Thoracic aorta (tissue), 2 donors: ENCODE measurements at places on chromosomes 1 and 21.

DNA sequence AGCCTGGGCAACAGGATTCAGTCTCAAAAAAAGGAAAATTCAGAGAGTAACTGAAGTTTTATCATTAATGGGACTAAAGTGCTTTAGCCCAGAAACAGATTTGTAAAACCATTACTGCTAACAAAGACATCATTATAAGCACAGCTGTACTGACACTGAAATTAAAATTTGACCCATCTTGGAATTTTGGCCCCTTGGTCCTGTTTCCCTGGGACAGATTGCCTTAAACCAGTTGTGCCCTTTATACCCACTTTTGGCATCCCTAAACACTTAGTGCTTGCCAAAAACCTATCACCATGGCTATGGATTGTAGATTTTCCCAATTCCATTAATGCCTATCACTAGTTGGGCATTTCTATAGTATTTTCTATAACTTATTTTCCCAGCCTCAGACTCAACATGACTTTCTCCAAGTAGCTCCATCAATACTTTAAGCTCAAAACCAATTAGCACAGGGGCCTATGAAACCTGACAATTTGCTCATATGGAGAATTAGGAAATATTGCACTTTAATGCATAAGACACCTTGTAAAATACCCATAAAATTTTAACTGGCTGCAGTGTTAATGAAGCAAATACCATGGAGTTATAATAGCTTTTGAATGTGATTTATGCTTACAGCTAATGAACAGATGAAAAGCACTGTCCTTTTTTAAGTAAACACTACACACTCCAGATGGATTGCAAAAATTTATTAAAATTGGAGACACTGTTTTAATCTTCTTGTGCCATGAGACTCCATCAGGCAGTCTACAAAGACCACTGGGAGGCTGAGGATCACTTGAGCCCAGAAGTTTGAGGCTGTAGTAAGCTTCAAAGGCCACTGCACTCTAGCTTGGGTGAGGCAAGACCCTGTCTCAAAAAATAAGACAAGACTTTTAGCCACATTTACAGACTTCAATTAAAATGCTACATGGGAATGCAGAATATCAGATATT is 4.3 kb downstream of the GAS5 start:
- no peaks in the 10 kb centered on the region for H3K27me3 ChIP-seq
- no peak overlapping the region for H3K27ac ChIP-seq
- peaks cover 27% of the 10 kb centered on the region for H3K36me3 ChIP-seq
- no peak overlapping the region for H3K4me3 ChIP-seq

DNA sequence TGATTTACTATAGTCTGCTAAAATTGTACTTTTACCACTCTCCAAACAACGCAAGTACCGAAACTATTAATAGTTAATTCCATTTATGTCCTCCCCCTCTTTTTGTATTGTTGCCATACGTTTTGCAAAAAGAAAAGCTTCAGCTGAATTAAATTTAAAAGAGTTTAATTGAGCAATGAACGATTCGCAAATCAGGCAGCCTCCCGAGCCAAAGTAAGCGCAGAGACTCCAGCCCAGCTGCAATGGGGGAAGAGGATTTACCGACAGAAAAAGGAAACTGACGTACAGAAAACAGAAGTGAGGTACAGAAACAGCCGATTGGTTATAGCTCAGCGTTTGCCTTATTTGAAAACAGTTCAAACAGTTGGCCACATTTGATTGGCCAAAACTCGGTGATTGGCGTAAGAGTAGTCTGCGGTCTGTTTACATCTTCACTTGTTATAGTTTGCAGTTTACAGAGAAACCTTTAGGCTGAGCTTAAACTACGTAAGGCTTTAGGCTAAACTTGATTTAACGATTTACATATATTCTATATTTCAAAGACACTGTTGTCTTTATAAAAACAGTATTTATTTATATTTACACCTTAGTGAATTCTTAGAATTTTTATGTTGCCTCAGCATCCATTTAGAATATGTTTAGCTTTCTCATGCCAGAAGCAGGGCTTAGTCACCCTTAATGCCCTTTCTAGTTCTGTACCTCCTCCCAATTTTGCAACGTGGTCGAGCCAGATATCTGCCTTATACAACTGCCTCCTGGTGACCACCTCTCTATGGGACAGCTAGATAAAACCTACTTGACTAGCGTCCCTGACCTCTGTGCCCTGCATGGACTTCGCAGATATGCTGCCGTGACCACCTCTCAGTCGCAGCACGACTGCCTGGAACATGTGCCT is 23.8 kb downstream of the CR1 start:
- DNase-seq, result no peak
- H3K27me3 ChIP-seq, result no peaks in the 10 kb centered on the region
- H3K27ac ChIP-seq, result no peak overlapping the region
- no peak overlapping the region for H3K4me3 ChIP-seq
- H3K4me1 ChIP-seq, result no peaks in the 10 kb centered on the region
- no peaks in the 10 kb centered on the region for H3K36me3 ChIP-seq

GRCh38 chr1:160328184-160328583 is 14.9 kb downstream of the COPA start:
- no peaks in the 10 kb centered on the region for H3K27me3 ChIP-seq
- no peak for DNase-seq
- peaks cover 77% of the 10 kb centered on the region for H3K36me3 ChIP-seq
- no peak overlapping the region for H3K27ac ChIP-seq
- no peak overlapping the region for H3K4me3 ChIP-seq
- H3K4me1 ChIP-seq, result no peaks in the 10 kb centered on the region

DNA sequence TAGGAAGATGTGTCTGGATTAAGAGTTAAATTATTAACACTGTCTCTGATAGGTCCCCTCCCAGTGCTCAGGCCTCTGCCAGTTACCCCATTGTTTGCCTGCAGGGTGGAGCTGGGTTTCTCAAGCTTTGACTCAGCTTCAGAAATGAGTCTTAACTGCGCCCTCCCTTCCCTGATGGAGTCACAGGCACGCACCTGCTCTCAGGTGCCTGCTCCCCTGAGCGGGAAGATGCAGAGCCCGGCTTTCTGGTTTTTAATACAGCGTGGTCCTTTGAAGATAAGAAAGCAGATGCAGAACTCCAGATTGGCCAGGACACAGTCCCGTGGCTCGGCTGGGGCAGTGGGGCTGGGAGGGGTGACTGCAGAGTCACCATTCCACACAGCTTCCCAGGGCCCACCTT is 3.2 kb upstream of the SPRR4 start:
- no peaks in the 10 kb centered on the region for H3K36me3 ChIP-seq
- H3K4me3 ChIP-seq, result no peak overlapping the region
- H3K4me1 ChIP-seq, result no peaks in the 10 kb centered on the region
- DNase-seq, result no peak

DNA sequence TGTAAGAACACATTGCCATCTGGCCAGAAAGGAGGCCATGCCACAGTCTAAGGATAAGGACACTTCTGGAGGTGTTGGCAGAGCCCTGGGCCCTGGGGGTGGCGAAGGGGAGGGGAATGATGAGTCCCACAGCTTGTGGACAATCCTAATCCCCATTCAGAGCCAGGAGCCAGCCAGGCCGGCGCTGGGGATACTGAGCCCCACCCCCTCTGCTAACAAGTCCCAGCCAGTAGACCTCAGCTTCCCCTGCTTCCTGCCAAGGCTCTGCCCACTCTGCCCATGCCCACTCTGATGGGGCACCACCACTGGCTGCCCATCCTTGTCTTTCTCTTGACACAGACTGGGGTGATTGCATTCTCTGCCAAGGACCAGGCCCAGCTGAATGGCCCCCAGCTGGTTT is 71.9 kb downstream of the NAV1 start:
- peaks cover 11% of the 10 kb centered on the region for H3K4me1 ChIP-seq
- no peaks in the 10 kb centered on the region for H3K27me3 ChIP-seq
- H3K4me3 ChIP-seq, result no peak overlapping the region
- H3K27ac ChIP-seq, result no peak overlapping the region

GRCh38 chr1:225479341-225479740 is 51.5 kb upstream of the LBR start:
- H3K36me3 ChIP-seq, result no peaks in the 10 kb centered on the region
- DNase-seq, result no peak
- no peak overlapping the region for H3K4me3 ChIP-seq
- peak overlapping the region; percentile 12 for H3K27ac ChIP-seq
- peaks cover 11% of the 10 kb centered on the region for H3K4me1 ChIP-seq

DNA sequence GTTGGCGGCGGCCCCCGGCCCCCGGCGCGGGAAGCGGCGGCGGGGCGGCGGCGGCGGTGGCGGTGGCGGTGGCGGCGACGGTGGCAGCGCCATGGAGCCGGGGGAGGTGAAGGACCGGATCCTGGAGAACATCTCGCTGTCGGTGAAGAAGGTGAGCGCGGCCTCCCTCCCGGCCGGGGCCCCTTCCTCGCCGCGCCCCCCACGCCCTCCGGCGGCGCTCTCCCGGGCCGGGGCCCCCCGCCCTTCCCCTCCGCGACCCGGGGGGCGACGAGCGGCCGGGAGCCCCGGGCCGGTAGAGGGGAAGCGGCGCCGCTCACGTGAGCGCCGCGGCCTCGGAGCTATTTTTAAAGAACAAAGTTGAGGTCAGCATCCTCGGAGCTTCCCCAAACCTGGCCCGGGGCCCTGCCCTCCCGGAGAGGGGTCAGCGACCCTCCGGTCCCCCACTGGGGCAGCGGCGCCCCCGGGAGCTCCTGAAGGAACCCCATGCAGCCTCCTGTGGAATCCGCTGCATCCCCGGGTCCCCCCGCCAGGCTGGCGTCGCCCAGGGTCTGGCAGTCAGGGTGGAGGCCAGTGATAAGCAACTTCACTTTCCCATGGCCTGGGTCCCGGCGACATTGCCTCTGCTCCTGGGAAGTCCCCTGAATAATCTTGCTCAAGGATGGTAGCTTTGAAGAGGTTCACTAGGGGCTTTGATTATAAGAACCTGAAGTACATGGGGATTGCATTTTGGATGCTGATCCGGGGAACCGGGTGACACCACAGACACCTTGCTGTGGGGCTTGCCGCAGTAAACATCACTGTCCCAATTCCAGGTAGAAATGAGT is 560 bp downstream of the PLEKHM2 start:
- no peaks in the 10 kb centered on the region for H3K27me3 ChIP-seq
- DNase-seq, result no peak
- peaks cover 36% of the 10 kb centered on the region for H3K4me1 ChIP-seq
- no peaks in the 10 kb centered on the region for H3K36me3 ChIP-seq

DNA sequence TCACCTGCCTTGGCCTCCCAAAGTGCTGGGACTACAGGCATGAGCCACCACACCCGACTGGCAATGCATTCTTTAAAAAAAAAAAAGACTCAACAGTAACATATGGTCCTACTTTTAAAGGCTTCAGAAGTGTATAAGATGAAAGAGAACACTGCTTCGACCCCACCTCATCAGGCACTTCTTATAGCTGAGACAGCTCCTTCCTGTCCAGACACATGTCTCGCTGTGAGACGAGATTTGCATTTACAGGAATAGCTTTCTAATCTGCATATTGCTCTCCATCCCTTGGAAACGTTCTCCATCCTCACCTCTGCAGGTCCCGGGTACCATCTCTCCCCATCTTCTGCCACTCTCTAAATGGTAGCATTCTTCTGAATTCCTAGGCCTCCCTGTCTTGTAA is 6.7 kb downstream of the AZIN2 start:
- no peak overlapping the region for H3K4me3 ChIP-seq
- H3K36me3 ChIP-seq, result no peaks in the 10 kb centered on the region
- H3K27ac ChIP-seq, result no peak overlapping the region
- H3K4me1 ChIP-seq, result no peaks in the 10 kb centered on the region
- DNase-seq, result no peak

DNA sequence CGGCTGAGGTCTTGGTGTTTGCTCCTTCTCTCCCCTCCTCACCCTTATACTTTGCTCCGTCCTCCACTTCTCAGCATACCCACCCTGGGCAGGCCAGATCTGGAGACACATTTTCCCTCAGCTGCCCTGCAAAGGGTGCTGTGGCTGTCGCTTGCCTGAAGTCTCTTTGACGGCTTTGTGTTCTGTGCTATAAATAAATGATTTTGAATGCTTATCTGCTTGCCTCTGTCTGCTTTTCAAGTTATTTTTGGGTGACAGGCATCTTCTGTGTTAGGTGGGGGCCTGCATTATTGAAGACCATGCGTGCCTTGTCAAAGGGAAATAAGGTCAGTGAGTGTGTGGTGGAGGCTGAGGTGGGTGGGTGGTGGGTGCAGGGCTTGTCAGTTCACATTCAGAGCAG is 66.9 kb upstream of the KCND3 start:
- H3K4me3 ChIP-seq, result no peak overlapping the region
- no peaks in the 10 kb centered on the region for H3K36me3 ChIP-seq
- no peaks in the 10 kb centered on the region for H3K4me1 ChIP-seq
- H3K27ac ChIP-seq, result no peak overlapping the region

- no peak overlapping the region for H3K27ac ChIP-seq
- H3K36me3 ChIP-seq, result no peaks in the 10 kb centered on the region
- H3K27me3 ChIP-seq, result no peaks in the 10 kb centered on the region
- no peaks in the 10 kb centered on the region for H3K4me1 ChIP-seq
- no peak for DNase-seq
Measured at GRCh38 chr21:23308741-23309140, 2298.5 kb downstream of the MRPL39 start.

- H3K4me1 ChIP-seq, result no peaks in the 10 kb centered on the region
- H3K4me3 ChIP-seq, result no peak overlapping the region
- no peaks in the 10 kb centered on the region for H3K36me3 ChIP-seq
Measured at GRCh38 chr21:33852485-33852884, 63.1 kb downstream of the ATP5PO start.

DNA sequence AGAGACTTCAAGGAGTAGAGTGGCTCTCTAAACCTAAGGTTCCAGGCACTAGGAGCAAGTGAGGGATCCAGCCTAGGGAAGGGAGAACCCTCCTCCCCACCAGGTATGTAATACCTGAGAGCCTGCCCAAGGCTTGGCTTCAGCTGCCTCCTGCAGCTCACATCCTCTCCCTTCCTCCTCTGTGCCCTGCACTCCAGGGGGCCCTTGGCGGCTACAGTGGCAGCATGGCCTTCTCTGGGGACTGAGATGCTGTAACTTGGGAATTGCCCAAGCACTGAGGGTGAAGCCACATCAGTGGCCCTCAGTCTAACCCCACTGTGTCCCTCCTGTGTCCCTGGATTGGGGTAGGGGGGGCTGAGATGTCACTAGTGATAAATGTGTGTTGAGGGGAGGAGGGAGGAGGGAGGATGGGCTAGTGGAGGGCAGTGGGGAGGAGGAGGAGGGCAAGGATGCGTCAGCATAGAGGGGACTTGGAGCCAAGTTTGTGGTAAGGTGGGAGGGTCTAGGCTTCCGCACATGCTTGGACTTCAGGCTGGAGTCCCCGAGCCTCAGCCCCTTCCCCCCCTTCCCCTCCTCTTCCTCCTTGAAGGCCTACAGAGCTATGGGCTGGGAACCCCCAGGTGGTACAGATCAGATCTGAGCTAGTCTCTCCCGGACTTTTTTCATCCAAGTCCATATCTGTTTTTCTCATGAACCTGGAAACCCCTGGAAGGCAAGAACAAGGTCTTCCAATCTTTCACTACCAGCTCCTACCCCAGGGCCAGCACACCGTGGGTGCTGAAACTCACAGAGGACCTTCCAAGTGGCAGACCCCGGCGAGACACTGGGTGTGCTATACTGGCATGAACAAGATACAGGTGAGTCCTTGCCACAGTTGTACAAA is 17.5 kb downstream of the COL9A2 start:
- no peaks in the 10 kb centered on the region for H3K4me1 ChIP-seq
- no peak for DNase-seq
- H3K27me3 ChIP-seq, result no peaks in the 10 kb centered on the region
- H3K36me3 ChIP-seq, result no peaks in the 10 kb centered on the region
- no peak overlapping the region for H3K27ac ChIP-seq
- no peak overlapping the region for H3K4me3 ChIP-seq
